Activated T-cell treated with anti-CD3 and anti-CD28 coated beads, Interleukin-2, amount 50 U/mL, for 48 hours (primary cell): ENCODE measurements at places on chromosomes 4 and X.

DNA sequence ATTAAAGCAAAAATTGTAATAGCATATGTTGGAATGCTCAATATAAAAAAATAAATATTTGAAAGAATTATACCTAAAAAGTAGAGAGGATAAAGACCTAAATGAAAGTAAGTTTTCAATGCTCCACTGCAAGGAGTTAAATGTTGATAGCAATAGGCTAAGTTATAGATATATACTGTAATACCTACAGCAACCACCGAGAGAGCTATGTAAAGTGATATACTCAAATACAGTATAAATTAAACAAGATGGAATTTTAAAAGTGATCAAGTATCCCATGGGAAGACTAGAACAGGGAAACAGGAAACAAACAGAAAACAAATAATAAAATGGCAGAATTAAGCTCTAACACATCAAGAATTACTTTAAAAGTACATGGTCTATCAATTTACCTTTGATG, 73.9 kb downstream of the CASP3 start:
- DNase-seq: no peak

- DNase-seq: peak; percentile 42
Measured at GRCh38 chr4:37825968-37826294, 555 bp upstream of the PGM2 start.

DNA sequence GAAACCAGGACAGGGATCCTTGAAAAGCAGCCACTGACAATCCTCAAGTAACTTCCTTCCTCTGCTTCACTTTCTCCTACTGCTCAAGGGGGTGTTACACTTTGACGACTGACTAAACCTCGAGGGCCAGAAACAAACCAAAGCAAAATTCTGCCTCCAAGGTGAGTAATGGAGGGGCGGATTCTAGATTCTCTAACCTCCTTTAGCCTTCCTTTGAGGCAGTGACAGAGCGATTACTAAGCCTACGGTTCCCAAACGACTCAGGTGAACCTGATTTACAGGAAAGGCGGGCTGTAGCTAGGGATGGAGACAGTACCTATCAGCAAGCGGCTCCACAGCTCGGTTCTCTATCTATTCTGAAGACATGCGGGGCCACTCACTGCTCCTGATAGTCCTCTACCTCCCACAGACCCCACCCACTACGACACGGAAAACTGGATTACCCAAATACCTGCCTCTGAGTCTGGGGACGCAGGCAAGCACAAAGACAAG, 487 bp downstream of the TBCK start:
- DNase-seq: peak; percentile 72

GRCh38 chr4:140811429-140811828, 55.2 kb upstream of the TBC1D9 start:
- DNase-seq: no peak

GRCh38 chr4:82797405-82798111, 1.0 kb downstream of the SCD5 start:
- peak; percentile 38 for DNase-seq

- DNase-seq: no peak
Measured at GRCh38 chrX:55167124-55167803, 52.9 kb upstream of the PAGE5 start.

GRCh38 chr4:142687547-142688275, 158.4 kb downstream of the INPP4B start:
- DNase-seq: no peak

- DNase-seq: no peak
Measured at GRCh38 chr4:94766856-94767255, 9.1 kb downstream of the BMPR1B start.

DNA sequence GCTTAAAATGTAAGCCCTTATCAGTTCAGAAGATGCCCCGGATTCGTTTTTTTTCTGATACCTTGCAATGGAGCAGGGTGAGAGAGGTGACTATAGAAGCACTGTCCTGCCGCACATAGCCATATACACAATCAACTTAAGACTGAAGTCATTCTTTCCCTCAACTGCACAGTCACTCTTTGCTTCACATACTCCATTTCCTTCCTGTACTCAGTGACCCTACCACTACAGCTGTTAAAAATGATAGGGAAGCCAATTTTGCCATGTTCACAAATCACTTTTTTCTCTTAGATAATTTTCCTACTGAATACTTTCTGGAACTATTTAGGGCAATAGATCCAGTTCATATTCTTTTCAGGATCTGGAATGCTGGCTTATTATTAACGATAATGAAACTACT, 300.0 kb downstream of the ANK2 start:
- DNase-seq: no peak

GRCh38 chrX:71629467-71629866, 11.2 kb upstream of the CXCR3 start:
- DNase-seq: no peak

GRCh38 chr4:187424636-187425035, 570.9 kb upstream of the ZFP42 start:
- DNase-seq: no peak

DNA sequence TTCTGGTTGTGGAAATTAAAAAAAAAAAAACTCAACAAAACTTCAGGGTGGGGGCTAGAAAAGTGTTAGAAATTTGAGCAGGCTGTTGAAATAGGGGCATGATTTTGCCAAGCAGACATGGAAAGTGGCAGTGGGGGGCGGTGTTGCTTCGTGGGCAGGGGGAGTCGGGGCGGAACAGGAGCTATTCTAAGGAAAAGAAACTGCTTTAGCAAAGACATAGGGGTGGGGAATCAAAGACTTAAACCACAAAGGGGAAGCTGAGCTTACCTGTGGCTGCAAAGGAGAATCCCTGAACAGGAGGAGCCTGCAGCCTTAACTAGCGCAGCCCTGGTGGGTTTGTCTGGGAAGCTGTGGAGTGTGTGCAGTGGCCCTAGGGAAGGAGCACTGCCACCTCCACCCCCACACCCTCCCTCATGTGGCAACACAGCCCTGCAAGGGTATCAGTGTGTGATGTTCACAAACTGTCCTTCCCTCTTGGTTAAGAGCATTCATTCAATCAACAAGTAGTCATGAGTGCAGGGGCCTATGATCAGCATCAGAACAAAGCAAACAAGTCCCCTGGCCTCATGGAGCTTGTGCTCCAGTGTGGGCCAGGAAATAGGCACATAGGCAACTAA, 20.5 kb downstream of the SEL1L3 start:
- peak; percentile 46 for DNase-seq

DNA sequence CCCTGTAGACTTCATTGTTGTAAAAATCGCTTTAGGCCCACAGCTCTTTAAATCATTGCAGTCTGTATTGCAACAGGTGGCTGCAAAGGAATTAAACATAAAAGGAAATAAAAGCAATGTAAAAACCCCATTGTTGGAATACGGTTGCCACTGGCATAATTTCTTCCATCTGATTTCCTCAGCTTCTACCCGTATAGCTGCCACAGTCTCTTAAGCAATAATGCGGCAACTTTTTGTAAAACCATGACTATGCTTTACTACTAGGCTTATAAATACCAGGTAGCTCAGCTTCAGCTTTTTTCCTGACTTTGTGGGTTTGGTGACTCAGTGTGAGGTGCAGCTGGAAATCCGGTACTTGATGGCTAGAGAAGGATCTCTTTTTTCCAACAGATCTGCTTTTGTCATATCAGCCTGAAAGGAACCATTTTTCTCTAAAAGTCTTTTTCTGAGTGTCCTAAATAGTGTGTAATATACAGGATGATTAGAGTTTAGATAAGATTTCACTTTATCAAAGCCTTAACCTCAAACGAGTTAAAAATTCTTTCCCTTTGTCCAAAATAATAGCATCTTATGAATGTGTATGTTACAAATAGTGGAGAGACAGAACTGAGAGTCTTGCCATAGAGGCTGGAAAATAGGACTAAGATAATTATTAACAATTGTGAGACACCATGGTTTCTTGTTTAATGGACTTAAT, 268.0 kb downstream of the ADGRL3 start:
- DNase-seq: no peak

GRCh38 chr4:15920723-15921591, 17.6 kb downstream of the FGFBP1 start:
- DNase-seq: peak; percentile 25

- DNase-seq: no peak
Measured at GRCh38 chrX:26409636-26410035, 193.7 kb downstream of the MAGEB5 start.

GRCh38 chr4:55636656-55636999, 530 bp upstream of the NMU start:
- no peak for DNase-seq

DNA sequence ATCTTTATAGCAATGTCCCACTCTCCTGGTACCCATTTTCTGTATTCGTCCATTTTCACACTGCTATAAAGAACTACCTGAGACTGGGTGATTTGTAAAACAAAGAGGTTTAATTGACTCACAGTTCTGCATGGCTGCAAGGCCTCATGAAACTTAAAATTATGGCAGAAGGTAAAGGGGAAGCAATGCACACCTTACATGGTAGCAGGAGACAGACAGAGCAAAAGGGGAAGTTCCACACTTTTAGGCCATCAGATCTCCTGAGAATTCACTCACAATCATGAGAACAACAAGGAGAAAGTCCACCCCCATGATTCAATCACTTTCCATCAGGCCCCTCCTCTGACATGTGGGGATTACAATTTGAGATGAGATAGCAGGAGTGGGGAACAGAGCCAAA, 49.7 kb downstream of the TMLHE start:
- no peak for DNase-seq

DNA sequence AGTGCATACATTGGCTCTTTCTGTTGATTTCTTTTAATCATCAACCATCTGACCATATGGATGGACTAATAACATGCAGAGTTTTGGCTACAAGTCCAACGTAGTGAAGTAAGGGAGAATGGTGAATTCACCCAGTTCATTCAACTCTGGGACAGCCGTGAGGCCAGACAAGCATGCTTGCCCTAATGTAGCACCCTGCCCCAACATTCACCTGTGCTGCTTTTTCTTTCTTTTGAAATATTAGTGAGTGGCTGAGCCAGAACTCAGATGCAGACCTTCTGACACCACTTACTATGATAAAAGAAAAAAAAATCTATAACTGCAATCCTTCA, 17.5 kb downstream of the ARSJ start:
- no peak for DNase-seq

DNA sequence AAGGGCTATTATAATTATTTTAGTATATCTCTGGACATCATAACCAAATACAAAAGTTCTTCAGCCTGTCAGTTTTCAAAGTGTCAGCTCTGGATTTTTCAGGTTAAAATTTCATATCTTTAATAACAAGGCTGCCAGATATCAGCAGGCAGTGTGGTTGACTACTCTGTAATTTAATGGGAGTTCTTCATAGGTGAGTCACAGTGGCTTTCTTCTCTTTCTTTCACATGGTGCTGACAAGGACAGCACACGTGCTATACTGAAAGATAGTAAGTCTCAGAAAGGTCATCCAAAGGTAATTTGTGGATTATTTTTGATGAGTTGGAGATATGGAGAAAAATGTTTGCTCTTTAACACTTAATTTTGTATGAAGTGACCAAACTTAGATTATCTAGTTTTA, 43.2 kb downstream of the GALNT7 start:
- no peak for DNase-seq

DNA sequence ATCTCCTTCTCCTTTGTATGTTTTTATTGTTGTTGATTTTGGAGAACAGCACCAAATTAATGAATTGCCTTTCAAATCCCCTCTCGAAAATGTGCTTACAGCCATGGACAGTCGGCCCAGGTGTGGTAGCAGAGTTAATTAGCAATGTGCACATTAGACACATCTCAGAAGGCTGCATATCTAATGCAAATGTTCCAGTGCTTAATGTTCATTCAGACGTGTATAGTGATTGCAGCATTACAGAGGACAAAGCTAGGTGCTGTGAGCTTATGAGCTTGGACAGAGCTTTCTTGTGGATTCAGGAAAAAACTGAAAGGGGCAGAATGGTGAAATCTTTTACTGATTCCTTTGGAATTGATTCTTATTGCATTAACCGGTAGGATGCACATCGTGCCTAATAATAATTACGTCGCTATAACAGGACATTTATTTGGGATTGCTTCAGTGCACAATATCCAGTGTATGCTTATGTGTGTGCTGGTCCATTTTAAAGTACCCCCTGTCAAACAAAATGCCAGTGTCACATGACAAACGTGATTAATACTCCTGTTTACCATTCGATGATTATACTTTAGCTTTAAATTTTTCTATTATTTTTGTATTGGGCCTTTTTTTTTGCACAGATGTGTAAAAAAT, 552.9 kb upstream of the EPHA5 start:
- no peak for DNase-seq

GRCh38 chr4:8517946-8518345, 62.2 kb upstream of the GPR78 start:
- no peak for DNase-seq

- DNase-seq: no peak
Measured at GRCh38 chr4:42638993-42639392, 17.9 kb downstream of the ATP8A1 start.

- DNase-seq: no peak
Measured at GRCh38 chr4:26441102-26441501, 49.2 kb downstream of the CCKAR start.

DNA sequence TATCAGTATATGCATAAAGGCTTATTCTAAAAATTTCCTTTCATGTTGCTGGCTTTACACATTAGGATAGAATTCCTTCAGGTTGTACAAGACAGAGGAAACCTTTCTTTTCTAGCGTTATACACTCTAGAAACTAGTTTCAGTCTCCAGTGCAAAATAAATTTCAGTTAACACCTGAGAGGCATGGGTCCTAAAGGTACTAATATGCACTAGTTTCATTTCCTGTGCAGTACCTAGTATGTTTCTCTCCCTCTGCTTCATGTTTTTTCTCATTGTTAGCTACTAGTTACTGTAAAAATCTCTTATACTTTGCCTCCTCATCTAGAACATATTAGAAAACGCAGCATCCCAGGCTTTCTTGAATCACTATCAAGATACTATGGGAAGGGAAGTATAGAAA, 54.0 kb downstream of the SNX25 start:
- no peak for DNase-seq

GRCh38 chr4:84672177-84672576, 89.2 kb downstream of the CDS1 start:
- no peak for DNase-seq

DNA sequence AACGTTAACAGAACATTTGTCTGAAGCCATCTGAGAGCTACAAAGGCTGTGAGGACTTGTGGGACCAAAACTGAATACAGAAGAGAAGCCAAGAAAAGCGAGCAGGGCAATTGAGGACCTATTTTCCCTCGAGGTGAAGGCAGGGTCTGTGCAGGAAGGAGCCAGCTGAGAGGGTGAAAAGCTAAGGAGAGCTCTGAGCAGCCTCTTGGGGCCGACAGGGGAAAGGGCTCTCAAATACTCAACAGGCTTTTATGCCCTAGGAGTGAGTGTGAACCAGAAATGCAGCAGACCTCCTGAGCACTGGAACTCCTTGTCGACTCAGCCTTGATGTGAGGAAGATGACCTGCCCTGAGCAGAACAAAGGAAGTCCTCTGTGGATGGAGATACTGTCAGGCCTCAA, 54.2 kb downstream of the C4orf50 start:
- no peak for DNase-seq

- DNase-seq: no peak
Measured at GRCh38 chr4:38723114-38723513, 59.1 kb downstream of the KLF3 start.

GRCh38 chr4:154560419-154560801, 2.4 kb upstream of the FGB start:
- DNase-seq: no peak
